COR-L47 (cell line): ENCODE measurements at places on chromosomes 16 and 17.

DNA sequence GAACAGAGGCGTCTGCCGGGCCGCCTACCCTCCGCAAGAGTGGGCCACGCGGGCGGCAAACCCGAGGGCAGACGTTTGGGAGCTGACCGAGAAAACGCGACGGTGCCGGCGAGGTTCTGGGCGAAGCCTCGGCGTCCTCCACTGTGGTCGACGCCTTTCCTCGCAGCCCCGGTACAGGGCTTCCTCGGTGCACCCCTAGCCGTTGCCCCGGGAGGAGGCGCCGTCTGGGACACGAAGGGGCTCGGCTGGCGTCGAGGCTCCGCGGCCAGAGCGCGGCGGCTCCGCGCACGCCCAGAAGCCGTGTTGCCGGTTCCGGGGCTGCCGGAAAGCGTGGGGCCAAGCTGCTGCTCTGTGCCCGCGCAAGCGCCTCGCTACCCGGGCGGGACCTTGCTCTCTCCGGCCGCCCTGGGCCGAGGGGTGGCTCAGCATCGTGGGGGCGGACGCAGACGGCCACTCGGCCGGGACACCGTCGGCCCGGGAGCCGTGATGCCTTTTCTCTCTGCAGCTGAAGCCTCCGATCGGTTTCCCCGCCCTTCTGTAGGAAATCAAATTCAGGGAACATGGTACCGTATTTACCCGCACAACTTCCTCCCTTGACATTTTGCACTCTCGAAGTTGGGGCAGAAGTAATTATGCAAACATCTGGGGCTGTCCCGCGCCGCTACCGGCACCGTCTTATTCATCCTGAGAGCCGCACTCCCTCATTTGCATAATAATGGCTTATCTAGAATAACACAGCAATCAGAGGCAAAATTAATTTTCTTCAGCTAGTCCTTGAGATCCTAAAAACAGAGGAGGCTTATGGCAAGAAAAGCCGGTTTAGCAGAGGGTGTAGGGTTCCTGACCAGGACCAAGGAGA lies 7.3 kb upstream of the CBX8 start:
- DNase-seq = no peak

- DNase-seq = no peak
Observed at GRCh38 chr17:39001703-39002637, 34.8 kb upstream of the FBXO47 start.

DNA sequence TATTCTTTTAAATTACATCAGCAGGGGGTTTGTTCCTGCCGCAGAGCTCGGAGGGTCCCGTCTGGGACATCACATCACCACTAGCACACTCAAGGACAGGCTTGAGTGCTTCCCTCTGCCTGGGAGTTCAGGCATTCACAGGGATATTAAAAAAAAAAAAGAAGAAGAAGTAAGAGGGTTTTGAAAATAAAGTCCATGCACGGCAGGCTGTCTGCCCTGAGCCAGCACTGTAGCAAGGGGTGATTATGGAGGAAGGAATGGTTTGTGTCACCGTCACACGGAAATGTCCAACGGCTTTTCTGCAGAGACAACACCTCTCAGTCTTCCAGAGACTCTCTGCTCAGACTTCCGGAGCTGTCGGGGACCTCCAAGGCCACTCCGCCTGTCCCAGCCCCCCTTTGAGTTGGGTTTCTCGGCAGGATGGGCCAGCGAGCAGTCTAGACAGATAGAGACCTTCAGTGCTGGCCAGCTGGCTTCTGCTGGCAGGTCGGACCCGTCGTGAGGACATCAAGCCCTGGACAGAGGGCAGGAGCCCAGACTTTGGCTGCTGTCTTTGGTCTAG lies 33.6 kb downstream of the MEOX1 start:
- DNase-seq = no peak

GRCh38 chr16:9050102-9050830 lies 41.2 kb upstream of the HAPSTR1 start:
- DNase-seq = no peak

GRCh38 chr17:14922411-14922810 lies 342.7 kb downstream of the PMP22 start:
- no peak for DNase-seq

DNA sequence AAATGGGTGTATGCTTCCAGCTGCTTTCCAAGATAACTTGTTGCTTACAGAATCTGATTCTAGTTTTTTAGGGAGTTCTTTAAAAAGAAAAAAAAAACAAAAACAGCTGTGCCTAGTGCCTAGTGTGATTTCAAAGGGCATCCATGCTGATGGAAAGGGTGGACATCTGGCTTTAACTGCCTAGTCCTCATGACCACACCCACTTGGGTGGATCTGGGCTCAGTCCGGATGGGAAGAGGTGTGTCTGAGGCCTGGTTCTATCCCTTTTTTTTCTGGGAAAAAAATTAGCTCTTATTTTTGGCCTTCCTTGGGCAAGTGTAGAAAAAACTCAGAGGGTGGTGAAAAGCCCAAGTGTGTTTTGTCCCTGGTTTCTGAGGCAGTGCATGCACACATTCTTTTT lies 132.3 kb upstream of the CDH11 start:
- no peak for DNase-seq

GRCh38 chr17:50696365-50696879 lies 11.3 kb downstream of the ANKRD40 start:
- DNase-seq = no peak

DNA sequence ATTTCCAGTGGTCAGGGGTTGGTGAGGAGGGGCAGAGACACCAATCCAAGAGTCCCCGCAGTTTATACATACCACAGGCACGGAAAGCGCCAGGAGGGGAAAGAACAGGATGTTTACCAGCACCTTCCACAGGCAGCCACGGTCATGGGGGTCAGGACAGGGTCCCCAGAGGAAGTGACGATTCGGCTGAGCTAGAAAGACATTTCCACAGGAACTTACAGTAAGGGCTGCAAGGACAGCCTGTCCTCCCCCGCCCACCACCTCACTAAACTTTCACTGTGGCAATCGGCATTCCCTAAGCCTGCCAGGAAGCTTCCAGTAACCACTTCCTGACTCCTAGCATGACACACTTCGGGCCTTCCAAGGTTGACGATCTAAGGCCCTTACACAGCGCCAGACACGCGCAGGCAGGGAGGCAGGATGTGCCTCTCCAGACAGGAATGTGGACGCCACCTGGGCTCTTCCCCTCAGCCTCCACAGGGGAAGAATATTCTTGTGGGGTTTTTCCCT lies 1.2 kb upstream of the MT2A start:
- DNase-seq = no peak

DNA sequence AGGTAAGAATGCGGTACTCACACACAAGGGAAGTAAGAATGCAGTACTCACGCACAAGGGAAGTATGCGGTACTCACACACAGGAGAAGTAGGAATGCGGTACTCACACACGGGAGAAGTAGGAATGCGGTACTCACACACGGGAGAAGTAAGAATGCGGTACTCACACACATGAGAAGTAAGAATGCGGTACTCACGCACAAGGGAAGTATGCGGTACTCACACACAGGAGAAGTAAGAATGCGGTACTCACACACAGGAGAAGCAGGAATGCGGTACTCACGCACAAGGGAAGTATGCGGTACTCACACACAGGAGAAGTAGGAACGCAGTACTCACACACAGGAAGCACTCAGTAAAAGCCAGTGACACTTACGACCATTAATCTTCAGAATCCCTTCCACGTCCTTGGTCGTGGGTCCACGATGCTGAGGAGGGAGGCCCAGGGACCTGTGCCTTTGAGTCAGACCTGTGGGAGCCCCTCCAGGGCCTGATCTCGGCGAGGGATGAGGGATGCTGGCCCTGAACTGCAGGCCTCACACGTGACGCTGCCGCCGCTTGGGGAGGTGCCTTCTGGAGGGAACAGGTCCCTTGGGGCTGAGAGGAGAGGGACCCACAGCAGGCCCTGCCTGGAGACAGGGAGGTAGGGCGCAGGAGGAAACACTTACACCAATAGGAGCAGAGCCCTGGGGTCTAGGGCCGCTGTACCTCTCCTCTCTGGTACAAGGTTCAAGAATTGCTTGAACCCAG lies 20.2 kb downstream of the ABR start:
- no peak for DNase-seq

GRCh38 chr16:15493466-15494180 lies 59.2 kb downstream of the BMERB1 start:
- no peak for DNase-seq

DNA sequence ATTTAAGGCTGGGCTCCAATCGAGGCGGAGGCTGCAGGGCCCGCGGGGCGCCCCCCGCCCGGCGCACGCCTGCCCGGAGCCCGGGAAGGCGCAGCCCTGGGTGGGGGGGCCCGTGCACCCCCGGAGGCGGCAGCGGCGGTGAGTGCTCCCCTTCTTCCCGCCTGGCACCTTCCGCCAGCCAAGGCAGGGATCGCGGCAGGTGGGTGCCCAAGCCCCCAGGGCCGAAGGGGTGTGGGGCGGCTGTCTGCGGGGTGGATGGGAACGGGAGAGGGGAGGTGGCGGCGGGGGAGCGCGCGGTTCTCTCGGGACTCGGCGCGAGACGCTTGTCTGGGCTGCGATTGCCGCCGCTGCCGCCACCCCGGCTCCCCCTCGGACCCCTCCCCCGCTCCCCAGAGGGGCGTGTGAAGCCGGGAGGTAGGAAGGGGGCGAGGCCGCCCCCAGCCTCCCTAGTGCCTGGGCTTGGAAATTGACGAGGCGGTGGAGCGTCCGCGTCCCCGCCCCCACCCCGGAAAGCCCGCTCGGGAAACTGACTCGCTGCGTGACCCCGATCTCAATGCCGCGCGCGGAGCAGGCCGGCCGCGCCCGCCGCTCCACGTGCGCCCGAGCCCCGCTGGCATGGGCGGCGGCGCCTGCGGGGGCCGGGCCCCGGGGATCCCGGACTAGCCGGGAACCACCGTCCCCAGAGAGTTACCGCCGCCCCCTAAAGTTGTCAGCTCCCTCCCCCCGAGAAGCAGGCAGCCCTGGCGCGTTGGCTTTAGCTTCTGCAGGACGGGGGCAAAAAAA lies 231.5 kb downstream of the MRTFB start:
- DNase-seq = no peak

DNA sequence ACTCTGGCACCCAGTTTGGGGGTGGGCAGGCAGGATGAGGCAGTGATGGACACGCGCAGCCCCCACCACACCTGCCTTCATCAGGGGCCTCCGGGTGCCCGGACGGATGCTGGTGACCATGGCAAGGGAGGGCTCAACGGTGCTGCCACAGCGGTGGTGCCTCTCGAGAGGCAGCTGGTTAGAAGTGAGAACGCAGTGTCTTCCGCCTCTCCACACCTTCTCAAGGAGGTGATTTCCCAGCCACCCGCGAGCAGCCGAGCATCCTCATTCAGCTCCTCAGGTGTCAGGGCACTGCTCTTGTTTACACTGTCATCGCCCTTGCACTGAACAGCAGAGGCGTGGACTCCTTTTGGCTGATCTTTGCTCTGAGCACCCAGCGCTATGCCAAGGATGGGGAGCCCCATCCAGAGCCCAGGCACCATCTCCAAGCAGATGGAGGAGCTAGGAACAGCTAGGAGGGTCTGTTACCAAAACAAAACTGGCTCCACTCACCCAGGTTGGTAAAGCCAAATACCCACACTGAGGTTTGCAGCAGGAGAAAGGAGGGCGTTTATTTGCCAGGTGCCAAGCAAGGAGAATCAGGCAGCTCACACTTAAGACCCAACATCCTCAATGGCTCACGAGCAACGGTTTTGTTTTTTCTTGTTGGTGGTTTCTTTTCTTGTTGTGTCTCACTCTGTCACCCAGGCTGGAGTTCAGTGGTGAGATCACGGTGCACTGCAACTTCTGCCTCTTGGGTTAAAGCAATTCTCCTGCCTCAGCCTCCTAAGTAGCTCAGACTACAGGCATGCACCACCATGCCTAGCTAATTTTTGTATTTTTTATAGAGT lies 174.3 kb upstream of the TNRC6C start:
- no peak for DNase-seq

DNA sequence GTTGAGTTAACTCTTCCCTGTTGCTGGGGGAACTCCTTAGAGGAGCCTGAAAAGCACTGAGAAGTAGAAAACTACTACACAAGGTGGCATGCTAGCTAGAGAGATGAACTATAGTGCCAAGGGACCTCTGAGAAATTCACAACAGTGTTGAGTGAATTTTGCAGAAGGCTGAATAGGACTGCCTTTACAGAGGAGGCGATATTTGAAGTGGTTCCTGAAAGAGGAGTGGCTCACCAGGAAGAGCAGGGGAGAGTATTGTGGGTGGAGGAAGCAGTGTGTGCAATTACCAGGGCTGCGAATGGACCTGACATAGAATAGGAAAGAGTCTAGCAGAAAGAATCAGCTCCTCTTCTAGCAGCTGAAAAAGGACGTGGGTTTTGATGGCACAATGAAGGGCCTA lies 66.4 kb downstream of the CDK5R1 start:
- DNase-seq = no peak

GRCh38 chr16:1431497-1432270 lies 806 bp downstream of the PERCC1 start:
- DNase-seq = no peak

- no peak for DNase-seq
Observed at GRCh38 chr16:50093607-50094539, 28.1 kb downstream of the HEATR3 start.

- no peak for DNase-seq
Observed at GRCh38 chr16:27460663-27461482, 58.9 kb downstream of the IL21R start.

DNA sequence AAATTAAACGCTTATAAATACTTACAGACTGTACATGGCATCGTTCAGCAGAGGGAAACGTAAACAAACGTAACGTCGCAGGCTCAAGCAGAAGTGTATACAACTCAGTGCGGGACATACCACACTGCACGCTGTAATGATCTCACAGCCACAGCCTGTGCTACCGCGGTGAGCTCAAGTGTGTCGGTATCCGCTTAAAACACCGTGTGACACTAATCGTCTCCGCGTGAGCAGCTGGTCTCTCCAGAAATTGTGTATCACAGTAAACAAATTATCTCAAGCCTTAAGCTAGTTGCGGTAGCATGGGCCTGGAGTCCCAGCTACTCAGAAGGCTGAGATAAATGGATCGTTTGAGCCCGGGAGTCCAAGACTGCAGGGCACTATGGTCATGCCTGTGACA lies 115.3 kb downstream of the ANKRD11 start:
- DNase-seq = no peak

- DNase-seq = no peak
Observed at GRCh38 chr17:16374146-16374938, 6.5 kb upstream of the UBB start.

GRCh38 chr17:42113293-42114069 lies 967 bp upstream of the DHX58 start:
- DNase-seq = no peak

- no peak for DNase-seq
Observed at GRCh38 chr16:60142619-60143347, 1408.7 kb upstream of the GOT2 start.

GRCh38 chr16:57042157-57043111 lies 49.9 kb upstream of the CPNE2 start:
- DNase-seq = no peak
